ENCODE measurements at places on chromosomes 2 and 18.
A peak's percentile ranks its signal among the peaks of the same experiment; 100 is the strongest.

DNA sequence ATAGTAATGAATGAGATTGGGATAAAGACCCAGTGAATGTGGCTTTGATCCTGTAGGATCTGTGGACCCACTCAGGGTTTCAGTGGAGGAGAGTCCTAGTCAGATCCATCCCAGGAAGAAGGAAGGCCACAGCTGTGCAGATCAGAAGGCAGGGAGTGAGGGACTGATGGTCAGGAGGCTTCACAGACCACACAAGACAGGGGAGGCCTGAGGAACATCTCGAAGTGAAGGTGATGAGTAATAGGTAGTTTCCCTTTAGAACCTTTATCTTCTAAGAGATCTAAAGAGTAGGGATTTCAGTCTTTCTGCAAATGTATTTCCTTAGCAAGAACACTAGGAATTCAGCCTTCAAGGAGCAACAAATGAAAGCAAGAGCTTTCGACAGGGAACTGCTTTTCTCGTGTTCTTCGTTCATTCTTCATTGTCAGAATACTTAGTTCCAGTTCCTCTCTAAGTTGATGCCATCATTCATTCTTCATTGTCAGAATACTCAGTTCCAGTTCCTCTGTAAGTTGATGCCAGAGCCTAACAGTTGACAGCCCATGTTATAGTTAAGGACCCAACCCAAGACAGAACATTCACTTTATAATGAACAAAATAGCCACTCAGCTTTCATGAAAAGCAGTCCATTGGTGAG lies 150.2 kb upstream of the EPAS1 start:
- no peak for DNase-seq

DNA sequence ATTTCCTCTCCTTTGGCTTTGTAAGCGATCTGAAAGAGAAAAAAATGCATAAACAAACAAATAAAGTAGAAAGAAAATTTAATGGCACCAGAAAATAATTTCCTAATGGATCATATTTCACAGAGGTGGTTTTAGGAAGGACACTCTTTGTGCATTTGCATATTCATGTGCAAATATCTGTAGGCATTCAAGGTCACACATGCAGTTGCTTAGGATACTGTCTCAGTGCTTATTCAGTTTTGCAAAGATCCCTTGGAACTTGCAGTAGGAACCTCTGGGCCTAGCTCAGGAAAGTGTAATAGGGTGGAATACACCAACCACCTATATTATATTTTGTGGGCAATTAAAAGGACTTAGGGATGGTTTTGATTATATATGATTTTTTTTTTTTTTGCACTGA lies 54.3 kb downstream of the NEB start:
- DNase-seq = no peak

- DNase-seq = no peak
Observed at GRCh38 chr2:105399207-105399861, 483 bp upstream of the FHL2 start.

GRCh38 chr2:207334624-207335371 lies 169.1 kb upstream of the KLF7 start:
- DNase-seq = peak; percentile 83
